Fibroblast of lung (primary cell): ENCODE measurements at places on chromosomes 2 and 18. TPM values are rescaled to one million over a fixed set of nuclear protein-coding genes. Genes with fewer than 3 reads are reported as not detected.

IL36G gene
- total RNA-seq, result not detected in 2 replicates

STON1 gene
- 12.1 and 16.7 TPM in 2 replicates for total RNA-seq

GREB1 gene
- 0.51 and 2.0 TPM in 2 replicates for total RNA-seq

DNA sequence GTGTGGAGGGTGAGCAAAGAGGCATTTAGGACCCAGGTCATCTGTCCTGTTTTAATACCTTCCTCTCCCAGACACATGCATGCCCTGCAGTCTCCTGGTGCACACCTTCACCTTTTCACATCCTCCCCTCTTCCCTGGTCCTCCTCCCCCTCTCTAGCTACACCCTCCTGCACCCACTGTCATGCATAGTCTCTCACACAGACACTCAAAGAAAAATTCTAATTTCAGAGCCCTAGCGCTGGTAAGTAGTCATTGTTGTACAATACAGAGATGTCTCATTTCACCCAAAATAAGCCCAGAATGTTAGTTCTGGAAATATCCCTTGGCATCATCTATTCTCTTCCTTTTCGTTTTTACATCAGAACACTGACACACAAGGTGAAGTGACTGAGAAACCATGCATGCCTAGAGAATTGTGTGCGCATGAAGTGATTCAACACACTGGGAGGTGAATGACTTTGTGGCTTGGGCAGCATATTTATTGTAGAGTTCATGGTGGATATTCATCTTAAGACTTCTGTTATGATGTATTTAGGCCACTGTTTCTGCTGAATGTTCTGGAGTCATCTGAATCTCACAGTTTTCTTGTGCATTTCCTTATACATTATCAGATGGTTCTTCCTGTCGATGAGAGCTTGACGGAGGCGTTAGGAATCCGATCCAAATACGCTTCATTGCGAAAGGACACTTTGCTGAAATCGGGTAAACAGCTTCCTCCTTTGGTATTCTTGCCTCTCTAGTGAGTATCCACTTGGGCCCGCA, 69.9 kb downstream of the COA5 start:
- no peak for DNase-seq

- no peak for DNase-seq
These were observed 329.7 kb upstream of the ST6GAL2 start for GRCh38 chr2:107215401-107216350.

GRCh38 chr18:23085066-23085465, 50.2 kb upstream of the CABLES1 start:
- no peak for DNase-seq

DNA sequence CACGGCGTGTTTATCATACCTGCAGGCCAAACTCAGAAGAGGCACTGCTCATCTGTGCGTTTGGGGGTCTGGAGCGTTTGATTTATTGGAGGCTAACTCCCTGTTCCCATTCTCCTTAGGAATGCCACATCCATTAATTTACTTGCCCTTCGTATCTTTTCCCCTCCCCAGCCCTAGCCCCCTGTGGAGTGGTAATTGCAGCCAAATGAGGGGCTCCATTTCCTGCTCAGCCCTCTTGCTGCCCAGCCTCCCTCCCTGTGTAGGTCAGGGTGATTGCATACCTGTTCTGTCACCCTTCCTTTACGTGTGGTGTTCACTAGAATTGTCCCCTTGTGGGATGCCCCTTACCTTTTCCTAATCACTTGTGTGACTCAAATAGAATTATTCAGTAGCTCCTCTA, 120.4 kb downstream of the MAP3K20 start:
- no peak for DNase-seq

GRCh38 chr2:64987001-64987955, 1.9 kb upstream of the SLC1A4 start:
- peak; percentile 65 for DNase-seq

DNA sequence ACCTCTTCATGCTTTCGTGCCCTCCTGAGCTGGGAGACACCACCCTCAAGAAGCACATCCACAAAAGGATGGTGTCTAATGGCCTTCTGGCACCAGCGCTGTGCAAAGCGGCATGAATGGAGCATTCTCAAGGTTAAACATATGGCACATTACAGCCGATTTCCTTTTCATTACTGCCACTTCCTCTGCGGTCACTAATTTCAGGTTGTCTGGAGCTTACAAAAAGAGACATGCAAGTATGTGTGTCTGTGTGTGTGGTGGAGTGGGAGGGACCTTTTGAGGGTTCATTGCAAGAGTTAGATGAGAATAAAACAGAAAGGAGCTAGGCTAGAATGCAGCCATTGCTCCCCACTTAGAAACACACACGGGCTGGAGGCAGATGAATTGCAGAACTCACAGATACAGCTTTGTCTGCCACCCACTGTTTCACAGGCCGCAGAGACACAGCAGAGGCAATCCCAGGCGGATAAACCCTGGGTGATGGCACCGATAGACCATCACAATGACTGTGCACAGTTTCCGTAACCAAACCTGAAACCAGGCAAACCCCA, 76.0 kb downstream of the TGIF1 start:
- DNase-seq, result peak; percentile 72

DNA sequence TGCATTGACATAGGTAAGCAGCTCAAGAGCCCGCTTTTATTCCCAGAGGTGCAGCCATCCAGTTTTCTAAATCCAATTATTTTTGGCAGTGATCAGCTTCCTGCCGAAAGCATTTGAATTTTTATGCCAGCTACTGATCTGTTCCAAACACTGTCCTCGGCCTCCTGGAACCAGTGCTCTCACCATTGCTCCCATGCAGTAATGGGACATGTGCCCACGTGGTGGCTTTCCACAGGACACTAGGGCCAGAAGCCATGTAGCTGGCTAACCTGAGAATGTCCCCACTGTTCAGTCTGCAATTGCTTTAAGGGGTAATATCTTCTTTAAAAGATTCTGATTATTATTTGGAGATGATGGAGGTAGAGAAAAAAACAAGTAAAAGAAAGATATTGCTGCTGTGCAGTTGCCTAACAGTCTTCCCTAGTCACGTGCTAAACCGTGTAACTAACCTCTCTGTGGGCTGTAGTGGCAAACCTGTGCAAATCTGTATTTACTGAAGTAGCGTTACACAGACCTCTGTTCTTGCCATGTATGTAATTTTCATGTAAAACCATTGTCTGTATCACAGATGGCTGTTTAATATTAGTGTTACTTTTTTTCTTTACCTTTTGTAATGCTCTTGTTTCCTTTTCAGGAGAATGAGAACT, 13.0 kb downstream of the GRHL1 start:
- no peak for DNase-seq

DNA sequence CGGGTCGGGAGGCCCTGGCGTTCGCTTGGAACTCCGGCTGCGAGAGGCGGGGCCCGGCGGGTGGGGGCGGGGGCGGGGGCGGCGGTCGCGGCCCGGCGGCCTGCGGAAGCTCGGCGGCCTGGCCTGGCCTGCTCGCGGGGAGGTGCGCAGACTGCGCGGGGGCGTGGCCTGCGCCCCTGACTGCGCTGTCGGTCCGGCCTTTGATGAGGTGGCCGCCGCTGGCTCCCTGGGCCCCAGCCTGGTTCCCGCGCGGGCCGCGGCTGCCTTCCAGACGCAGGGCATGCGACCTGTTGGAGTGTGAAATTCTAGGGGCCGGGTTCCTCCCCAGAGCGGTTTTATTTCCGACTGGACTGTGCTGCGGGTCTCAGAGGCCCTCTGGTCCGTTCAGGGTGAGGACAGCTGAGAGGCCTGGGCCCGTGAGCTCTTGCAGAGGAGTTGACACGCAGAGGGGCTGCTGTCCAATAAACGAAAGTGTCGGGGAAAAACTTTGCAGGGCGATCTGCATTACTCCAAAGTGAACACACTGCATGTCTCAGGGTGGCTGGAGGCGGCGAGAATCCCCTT, 629 bp downstream of the NRBP1 start:
- peak; percentile 88 for DNase-seq

DNA sequence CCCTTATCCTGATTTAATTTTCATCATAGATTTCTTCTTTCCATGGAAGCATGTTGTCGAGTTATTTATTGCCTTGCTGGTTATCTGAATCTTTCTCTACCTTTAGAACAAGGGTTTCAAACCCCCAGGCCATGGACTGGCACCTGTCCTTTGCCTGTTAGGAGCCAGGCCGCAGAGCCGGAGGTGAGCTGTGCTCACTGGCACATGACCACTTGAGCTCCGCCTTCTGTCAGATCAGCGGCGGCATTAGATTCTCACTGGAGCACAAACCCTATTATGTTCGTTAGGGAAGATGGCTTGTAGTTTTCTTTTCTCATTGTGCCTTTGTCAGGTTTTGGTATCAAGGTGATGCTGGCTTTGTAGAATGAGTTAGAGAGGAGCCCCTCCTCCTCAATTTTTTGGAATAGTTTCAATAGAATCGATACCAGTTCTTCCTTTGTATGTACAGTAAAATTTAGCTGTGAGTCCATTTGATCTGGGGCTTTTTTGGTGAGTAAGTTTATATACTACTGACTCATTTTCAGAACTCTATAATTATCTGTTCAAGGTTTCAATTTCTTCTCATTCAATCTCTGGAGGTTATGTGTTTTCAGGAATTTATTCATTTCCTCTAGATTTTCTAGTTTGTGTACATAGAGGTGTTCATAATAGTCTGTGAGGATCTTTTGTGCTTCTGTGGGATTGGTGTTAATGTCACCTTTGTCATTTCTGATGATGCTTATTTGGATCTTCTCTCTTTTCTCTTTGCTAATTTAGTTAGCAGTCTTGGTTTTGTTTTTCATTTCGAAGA, 668.0 kb upstream of the FAM98A start:
- no peak for DNase-seq

- peak; percentile 73 for DNase-seq
These were observed 30.6 kb downstream of the SPATS2L start for GRCh38 chr2:200336980-200337615.

DNA sequence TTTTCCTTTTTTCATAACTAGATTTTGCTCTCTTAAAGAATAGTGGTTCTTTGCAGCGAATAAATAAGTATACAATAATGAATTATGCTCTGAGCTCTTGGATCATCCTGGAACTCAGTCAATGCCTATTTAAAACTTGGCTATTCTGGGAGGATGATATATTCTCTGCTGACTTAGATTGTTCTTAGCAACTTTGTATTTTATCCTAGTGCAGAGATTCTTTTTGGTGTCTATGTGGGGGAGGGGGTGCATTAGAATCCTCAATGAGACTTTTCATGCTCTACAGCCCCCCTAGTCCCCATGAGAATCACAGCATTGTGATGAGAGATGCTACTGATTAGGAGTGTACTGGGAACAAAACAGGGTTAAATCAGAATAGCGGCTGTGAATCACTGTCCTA, 8.8 kb upstream of the FAM98A start:
- DNase-seq, result no peak
